Activated T-cell treated with anti-CD3 and anti-CD28 coated beads for 1 hour (primary cell): ENCODE measurements at places on chromosomes 16 and 17.

DNA sequence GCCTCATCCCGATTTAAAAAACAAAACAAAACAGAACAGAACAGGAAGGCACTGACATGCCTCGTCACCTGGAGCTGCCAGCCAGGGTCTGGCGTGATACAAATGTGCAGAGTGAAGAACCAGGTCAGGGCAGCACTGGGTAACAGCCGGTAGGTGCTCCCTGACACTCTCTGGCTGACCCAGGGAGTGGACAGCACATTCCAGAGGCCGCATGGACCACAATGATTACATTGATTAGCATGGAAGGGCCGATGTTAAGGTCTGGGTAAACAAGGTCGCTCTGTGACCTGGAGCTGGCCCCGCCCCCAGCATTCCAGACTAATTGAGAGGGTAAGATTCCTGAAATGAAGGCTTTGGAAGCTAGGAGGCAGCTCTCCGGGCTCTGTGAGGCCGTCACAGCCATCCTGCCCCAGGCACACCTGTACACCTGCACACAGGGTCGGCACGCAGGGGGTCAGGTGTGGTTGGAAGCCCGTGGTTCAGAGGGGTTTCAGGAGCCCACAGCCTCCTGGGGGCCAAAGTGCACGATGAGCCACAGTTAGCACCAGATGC lies 21.4 kb downstream of the PIEZO1 start:
- no peak for DNase-seq

DNA sequence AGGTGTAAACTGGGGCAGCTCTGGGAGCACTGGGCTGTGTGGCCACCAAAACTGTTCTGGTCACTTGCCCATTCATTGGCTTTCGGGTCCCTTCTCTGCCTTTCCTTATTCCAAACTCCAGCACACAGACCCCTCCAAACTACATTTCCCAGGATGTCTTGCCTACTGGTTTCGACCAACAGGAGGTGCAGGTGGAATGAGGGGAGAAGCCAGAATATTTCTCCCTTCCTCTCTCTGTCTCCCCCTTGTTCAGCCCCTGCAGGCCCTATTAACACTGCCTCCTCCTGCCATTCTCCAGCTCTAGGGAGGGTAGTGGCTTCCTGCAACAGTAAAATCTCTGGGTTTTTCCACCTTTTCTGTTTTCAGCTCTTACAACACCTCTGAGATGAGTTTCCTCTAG lies 13.2 kb upstream of the NAGPA start:
- no peak for DNase-seq

GRCh38 chr17:71071837-71072236 lies 902.5 kb downstream of the KCNJ2 start:
- DNase-seq = no peak

DNA sequence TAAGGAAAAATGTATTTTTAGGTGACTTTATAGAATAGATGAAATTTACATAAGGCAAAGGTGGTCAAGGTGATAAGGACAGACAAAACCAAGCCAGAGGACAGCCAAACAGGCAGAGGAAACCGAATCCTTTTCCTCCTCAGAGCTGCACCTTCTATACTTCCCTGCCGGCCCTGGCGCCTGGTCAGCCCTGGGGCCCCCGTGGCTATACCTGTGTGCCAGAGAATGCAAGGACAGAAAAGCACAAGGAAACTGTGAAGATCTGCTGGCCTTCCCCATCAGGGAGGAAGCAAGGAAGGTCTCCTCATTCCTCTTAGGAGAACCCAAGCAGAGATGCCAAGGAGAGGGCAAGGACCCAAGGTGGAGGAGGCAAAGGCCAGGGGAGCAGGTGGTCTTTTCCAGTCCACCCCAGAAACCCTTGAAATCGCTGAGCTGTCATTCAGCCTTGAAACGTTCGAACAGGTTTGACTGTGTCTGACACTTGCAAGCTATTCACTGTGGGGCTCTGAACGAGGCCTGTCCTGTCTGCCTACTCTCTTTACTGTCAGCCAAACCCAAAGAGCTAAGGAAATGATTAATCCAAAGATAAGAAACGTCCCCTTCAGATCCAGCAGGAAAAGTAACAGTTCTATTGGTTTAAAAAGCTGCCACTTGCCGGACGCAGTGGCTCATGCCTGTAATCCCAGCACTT lies 114.4 kb downstream of the XYLT1 start:
- DNase-seq = no peak

DNA sequence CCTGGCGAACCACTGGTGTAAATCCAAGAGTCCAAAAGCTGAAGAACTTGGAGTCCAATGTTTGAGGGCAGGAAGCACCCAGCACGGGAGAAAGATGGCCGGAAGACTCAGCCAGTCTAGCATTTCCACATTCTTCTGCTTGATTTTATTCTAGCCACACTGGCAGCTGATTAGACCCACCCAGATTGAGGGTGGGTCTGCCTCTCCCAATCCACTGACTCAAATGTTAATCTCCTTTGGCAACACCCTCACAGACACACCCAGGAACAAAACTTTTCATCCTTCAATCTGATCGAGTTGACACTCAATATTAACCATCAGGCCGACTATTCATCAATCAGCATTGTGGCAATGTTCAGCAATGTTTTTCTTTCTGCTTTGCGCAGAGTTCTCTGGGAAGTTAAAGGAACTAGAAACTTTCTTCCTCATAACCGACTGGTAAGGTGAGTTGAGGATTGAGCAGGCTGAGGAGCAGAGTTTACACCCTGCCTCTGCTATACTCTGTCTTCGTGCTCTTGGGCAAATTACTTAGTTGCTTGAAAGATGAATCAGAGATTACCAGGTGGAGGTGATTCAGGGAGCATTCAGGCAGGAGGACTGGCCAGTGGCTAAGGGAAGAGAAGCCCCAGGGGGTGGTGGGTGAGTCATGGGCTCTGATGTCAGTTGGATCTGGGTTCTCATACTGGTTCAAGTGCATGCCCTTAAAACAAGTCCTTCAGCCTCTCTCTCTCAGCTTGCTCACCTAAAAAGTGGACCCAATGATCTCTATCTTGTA lies 28.2 kb upstream of the BRD7 start:
- DNase-seq = no peak

GRCh38 chr17:57651996-57652395 lies 93.1 kb downstream of the CCDC182 start:
- DNase-seq = no peak

GRCh38 chr17:48973806-48974205 lies 5.4 kb upstream of the GIP start:
- no peak for DNase-seq

DNA sequence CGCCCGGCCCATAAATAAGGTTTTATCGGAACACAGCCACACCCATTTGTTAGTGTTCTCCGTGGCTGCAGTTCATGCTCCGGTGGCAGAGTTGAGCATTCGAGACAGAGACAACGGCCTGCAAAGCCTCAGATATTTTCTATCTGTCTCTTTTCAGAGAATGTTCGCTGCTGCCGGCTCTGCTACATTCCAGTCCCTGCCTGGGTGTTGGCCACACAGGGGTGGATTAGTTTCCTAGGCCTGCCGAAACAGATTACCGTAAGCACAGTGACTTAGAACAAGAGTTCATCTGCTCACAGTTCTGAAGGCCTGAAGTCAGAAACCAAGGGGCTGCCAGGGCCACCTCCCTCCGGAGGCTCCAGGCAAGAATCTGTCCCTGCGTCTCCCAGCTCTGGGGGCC lies 19.1 kb upstream of the GSG1L start:
- DNase-seq = no peak

DNA sequence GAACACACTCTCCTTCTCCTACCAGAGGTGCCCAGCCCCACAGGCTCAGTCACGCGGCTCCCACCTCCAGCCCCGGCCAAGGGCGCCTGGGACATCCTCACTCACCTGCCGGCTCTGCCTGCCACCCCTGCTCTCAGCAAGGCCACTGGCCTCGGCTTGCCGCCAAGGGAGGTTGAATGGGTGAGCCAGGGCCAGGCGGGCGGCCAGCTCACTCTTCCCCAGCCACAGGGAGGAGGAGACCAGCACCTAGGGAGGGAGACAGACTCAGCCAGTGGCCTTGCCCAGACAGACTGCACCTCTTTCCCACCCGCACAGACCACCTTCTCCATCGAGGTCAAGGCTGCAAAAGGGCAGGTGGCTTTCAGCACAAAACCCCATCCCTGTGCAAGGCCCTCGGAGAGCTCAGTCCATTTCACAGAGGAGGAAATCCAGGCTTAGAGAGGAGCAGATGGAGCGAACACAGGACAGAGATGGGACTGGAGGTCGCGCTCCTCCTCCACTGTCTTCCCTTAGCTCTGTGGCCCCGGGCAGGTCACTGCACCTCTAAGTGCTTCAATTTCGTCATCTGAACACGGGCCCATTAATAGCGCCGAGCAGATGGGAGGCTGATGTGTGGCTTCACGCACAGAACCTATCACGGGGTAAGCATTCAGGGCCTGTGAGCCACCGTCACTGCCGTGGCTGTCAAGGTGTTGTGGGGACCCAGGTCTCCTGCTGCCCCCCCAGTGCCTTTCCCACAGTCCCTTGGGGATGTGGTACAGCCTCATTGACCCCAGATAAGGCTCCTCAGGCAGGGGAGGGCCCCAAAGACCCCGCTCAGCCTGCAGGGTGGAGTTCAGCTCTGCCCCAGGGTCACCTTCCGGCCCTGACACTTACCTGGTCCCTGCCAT lies 56.1 kb downstream of the RMI2 start:
- DNase-seq = no peak

DNA sequence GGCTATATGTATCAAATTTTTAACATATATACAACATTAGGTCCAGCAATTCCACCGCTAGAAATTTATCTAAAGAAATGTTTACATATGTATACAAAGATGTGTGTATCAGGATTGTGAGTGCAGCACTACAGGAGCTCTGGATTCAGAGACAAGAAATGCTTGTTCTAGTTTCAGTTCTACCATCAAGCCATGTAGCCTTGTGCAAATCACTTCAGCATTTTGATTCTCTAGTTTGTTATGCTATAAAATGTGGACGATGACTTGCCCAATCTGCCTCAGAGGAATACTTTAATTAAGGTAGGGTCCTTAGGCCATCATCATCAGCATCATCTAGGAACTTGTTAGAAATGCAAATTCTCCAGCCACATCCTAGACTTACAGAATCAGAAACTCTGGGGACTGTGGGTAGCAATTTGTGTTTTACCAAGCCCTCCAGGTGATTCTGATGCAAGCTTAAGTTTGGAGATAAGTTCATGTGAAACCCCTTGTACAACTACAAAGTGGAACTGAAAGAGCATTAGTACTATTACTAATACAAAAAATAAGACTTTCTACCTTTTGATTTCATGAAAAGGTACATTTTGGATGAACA lies 131.2 kb upstream of the CORO6 start:
- no peak for DNase-seq

DNA sequence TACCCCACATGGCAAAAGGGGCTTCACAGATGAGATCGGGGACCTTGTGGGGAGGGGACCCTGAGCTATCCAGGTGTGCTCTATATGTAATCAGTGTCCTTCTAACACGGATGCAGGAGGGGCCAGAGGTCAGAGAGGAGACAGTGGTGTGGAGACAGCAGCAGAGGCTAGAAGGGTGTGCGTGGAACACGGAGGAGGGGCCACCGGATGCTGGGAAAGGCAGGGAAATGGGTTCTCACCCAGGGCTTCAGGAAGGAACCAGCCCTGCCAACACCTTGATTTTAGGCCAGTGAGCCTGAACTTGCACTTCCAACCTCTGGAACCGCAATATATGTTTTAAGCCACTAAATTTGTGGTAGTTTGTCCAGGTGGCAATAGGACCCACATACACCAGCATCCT lies 4.6 kb upstream of the SLC38A8 start:
- no peak for DNase-seq

GRCh38 chr17:48047113-48047740 lies 932 bp upstream of the NFE2L1 start:
- DNase-seq = no peak

- DNase-seq = no peak
Observed at GRCh38 chr17:7124923-7125322, 10.3 kb upstream of the ASGR2 start.

DNA sequence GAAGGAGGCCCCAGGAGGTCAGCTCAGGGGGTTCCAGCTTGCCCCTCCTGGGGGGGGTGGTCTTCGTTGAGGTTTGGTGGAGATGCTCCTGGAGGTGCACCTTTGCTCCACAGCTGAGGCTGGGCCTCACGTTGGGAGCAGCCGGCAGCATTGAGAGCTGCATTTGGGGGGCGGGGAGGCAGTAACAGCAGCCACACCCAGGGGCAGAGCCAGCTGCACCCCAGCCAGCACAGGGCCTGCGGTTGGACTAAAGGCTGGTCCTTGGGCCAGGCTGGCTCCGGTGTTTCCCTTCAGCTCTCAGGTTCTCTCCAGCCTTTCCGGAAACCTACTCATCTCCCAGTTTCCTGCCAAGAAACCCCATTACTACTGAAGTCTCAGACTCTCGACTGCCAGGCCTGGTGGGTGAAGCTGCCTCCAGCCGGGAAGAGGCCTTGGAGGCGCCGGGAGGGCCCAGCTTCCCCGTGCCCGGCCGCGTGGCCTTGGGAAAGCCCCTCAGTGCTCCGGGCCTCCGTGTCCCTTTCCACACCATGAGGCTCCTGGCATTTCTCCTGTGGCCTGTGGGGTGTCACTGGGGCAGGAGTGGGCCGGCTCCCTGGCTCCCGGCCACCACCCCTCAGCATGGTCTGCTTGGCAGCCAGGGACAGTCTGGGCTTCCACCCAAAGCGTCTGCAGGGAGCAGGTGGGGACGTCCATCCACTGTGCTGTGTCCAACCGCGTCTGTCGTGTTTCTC lies 14.0 kb upstream of the BAIAP2 start:
- DNase-seq = no peak

- DNase-seq = no peak
Observed at GRCh38 chr16:2532494-2533141, 1.4 kb upstream of the CEMP1 start.

DNA sequence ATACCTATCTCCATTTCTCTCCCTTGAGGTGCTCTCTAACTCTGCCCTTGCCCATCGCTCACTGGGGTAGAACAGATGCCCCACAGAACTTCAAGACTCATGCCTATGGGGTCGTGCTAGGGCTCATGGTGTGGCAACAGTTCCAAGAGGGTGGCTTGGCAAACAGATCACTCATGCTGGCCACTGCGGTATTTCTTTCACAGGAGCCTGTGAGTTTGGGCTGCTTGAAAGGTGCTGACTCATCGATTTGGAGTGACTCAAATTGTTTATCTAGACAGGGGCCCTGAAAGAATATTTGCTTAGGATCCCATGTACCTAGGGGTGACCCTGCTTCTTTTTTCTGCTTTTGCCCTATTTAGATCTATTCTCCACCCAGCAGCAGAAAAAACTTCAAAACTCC lies 69.9 kb downstream of the IRX5 start:
- DNase-seq = no peak

- DNase-seq = peak; percentile 24
Observed at GRCh38 chr16:66476328-66477027, 49.4 kb downstream of the BEAN1 start.

DNA sequence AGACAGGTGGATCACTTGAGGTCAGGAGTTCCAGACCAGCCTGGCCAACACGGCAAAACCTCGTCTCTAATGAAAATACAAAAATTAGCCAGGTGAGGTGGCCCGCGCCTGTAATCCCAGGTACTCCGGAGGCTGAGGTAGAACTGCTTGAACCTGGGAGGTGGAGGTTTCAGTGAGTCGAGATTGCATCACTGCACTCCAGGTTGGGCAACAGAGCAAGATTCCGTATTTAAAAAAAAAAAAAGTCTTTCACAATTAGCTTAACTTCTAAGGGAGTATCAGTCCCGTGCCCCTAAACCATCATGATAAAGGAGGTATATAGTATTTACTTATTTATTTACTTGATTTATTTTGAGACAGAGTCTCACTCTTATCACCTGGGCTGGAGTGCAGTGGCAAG lies 3.4 kb upstream of the MEFV start:
- DNase-seq = no peak
